ENCODE measurements at places on chromosomes 11 and 22.
A peak's percentile ranks its signal among the peaks of the same experiment; 100 is the strongest.

DNA sequence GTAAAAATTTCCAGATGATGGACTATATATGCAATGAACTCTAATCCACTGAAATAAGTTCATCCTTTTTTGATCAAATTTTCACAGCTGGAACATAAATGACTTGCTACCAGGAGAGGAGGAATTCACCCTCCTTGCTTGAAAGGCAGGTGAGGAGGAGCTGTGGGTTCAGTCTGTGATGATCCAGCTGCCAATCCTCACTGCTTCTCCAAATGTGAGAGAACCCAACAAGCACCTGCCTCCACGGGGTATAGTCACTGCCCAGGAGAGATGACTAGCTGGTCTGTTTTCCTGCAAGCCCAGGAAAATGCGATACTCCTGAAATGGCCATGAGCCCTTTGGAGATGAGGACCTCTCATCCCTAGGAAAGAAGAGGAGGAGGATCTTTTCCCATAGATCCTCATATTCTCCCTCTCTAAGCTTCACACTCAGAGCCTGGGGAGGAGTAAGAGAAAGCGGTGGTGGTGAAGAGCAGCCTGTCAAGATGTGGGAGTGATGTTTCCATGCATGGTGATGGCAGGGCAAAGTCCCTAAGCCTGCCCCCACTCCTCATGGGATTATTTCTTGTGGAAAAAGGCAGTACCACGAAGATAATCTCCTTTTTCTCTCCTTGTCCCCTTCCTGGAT is 77.9 kb upstream of the USP47 start:
- DNase-seq, result no peak

DNA sequence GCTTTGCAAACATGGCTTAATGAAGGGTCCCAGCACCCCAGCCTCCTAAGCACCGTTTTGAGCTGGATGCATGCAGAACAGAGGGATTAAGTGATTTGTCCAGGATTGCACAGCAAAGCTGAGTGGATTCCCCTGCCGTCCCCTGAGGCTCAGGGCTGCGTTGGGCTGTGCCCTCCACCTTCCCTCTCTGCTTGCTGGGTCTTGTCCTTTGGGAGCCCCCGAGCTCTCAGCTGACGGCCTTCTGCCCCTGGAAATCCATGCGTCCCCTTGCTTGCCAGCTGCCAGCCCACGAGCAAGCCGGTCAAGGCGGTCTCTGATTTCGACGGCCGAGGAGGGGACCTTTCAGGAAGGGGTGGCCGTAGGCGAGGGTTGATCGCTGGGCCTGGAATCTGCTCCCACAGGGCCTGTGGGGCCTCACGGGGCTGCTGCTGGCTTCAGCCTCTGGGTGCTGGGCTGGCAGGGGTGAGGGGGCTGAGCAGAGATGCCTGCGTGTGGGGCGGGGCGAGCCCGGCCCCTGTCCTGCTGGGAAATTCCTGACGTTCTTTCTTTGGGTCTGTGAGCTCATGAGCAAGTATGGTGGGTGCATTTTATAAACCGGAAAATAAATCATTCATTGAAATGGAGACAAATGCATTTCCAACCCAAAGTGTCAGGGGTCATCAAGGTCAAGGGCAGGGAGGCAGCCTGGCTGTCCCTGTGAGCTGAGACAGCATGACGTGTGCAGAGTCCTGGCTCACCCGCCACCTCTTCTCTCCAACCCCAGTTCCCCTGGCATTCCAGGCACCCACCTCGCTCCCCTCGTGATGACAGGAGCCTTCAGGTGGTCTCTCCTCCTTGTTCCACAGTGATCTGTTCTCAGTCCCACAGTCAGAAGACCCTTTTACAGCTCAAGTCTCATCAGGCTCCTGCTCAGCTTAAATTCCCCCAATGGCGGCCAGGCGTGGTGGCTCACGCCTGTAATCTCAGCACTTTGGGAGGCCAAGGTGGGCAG is 28.1 kb downstream of the FGF4 start:
- no peak for DNase-seq

- DNase-seq, result no peak
Observed at GRCh38 chr11:60978546-60979380, 7.3 kb downstream of the CD6 start.

- DNase-seq, result no peak
Observed at GRCh38 chr22:37784829-37785495, 22.8 kb upstream of the GCAT start.

GRCh38 chr22:29154364-29155048 is 51.2 kb upstream of the EMID1 start:
- peak; percentile 53 for DNase-seq

DNA sequence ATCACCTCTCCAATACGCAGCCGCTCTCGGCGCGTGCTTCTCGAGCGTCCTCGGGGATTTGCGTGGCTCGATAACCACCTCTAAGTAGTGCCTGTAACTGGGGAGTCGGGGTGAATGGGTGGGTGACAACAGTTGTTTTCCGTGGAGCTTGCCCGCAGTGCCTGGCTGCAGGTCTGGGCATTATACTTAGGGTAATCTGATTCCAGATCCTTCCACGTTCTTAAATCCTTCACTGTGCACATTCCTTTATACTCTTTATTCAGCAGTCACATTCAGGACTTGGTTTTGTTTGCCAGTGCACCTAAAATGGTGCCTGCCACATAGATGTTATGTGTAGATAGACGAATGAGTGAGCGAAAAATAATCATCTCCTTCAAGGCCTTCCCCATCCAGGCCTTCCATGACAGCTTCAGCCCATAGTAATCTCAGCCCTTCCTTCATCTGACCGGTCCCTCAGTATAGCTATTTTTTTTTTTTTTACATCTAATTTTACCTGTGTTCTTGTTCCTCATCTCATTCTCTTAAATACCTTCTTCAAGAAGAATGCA is 602 bp downstream of the NAT10 start:
- DNase-seq, result no peak

- no peak for DNase-seq
Observed at GRCh38 chr11:69890476-69890875, 71.3 kb upstream of the FGF3 start.

DNA sequence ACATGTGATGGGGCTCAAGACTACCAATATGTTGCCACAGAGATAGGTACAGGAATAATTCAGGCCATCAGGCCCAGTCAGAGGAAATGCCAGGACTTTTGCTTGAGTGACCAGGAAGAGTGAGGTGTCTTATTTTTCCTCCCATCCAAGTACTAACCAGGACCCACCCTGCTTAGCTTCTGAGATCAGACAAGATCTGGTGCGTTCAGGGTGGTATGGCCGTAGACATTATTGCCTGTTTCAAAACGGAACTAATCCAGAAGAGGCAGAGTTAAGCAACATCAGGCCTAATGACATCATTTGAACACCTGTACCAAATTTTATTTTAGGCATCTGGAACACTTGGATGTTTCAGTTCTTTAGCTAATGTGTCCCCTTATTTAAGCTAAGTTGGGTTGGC is 205.5 kb upstream of the POU2AF2 start:
- DNase-seq, result no peak

GRCh38 chr11:926341-926916 is 759 bp downstream of the AP2A2 start:
- peak; percentile 68 for DNase-seq

GRCh38 chr22:17705546-17705945 is 67.0 kb downstream of the BCL2L13 start:
- DNase-seq, result no peak

DNA sequence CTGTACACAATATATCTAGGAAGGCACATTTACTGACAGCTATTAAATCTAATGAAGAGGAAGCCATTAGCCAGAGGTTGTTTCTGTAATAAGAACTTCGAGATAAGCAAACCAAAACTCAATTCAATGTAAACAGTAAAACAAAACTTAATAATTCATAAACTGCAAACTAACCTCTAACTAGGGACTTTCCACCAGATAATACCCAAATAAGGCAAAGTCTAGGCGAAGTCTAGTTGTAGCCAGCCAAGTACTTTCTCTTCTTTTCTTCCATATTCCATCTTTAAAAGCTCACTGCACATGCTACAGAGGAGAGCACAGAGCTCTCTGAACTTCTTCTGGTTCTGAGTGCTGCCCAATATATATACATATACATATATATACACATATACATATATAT is 229.9 kb upstream of the ANO5 start:
- DNase-seq, result no peak

DNA sequence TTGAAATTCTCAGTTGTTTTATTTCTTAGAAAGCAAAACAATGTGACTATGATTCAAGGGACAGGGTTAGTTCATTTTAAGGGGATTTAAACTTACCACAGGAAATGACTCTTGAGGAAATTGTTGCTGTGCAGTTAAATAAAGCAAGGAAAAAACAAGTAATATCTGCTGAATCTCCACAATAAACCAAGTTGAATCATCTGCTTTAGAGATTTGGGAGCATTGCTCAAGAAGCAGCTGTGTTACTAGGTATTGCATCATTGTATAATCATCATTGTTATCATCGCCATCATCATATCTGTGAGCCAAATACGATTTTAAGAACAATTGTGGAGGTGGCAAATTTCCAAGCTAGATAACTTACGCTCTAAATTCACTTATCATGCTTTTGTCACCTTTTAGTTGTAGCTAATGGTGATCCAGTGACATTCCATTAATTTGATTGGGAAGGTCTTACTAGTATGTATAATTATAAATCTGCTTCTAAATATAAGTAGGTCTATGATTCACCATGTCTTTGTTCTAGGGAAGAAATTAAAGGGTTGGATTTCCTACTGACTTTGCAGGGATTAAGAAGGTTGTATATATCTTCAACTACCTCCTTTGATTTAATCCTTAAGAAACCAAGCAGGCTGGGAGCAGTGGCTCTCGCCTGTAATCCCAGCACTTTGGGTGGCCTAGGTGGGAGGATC is 19.9 kb downstream of the MMP10 start:
- no peak for DNase-seq

GRCh38 chr11:35056391-35057093 is 82.4 kb upstream of the CD44 start:
- DNase-seq, result no peak

GRCh38 chr11:76329983-76330382 is 50.9 kb downstream of the THAP12 start:
- no peak for DNase-seq

- DNase-seq, result no peak
Observed at GRCh38 chr11:14789879-14790484, 102.0 kb downstream of the CYP2R1 start.

DNA sequence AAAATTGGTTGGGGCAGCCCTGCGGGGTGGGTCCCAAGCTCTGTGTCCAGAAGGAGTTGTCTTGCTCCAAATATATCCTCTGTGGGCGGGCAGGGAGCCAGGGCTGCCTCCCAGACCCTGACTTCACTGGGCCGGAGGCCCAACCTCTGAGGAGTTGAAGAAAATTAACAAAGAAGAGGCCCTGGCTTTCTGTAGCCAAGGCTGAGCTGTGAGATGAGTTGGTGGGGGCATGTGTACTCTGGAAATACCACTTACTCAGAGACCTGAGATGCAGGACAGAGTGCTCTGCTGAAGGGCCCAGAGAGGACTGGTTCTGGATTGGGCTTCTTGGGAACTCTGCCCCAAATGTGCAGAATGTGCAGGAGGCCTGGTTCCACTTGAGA is 96.3 kb downstream of the SWAP70 start:
- no peak for DNase-seq
